Ureter (tissue), 1 donor: ENCODE measurements at places on chromosomes 5 and 9. TPM values are rescaled to one million over a fixed set of nuclear protein-coding genes. Genes with fewer than 3 reads are reported as not detected.

RASGEF1C gene
- not detected for total RNA-seq

RPL35 gene
- total RNA-seq, result 1,601 TPM

SLC31A2 gene
- total RNA-seq, result 8.9 TPM

TMEFF1 gene
- total RNA-seq, result not detected

SPACA9 gene
- total RNA-seq, result 5.4 TPM

ALDH1A1 gene
- total RNA-seq, result 18.7 TPM

PGM5 gene
- total RNA-seq, result 173 TPM

FREM1 gene
- total RNA-seq, result 17.5 TPM

PAEP gene
- total RNA-seq, result not detected

IFNA13 gene
- total RNA-seq, result not detected

BARHL1 gene
- total RNA-seq, result not detected

FRRS1L gene
- total RNA-seq, result 11.0 TPM

FST gene
- total RNA-seq, result 6.6 TPM

SHISAL2B gene
- total RNA-seq, result not detected

ENTPD2 gene
- total RNA-seq, result 1.3 TPM

SPINK6 gene
- total RNA-seq, result not detected

CLIC3 gene
- total RNA-seq, result 3.6 TPM

GMCL2 gene
- total RNA-seq, result not detected

SOX30 gene
- 0.52 TPM for total RNA-seq

F2RL1 gene
- 16.8 TPM for total RNA-seq

FOXD4L5 gene
- 0.21 TPM for total RNA-seq

CMBL gene
- total RNA-seq, result 20.7 TPM

SAP30L gene
- total RNA-seq, result 34.6 TPM
